ENCODE measurements at places on chromosomes 16 and 17.
A peak's percentile ranks its signal among the peaks of the same experiment; 100 is the strongest.

- no peak for DNase-seq
Measured at GRCh38 chr17:16617481-16618060, 36.1 kb downstream of the ZNF624 start.

GRCh38 chr16:83310816-83311215 lies 497.0 kb upstream of the HSBP1 start:
- DNase-seq, result no peak

- no peak for DNase-seq
Measured at GRCh38 chr17:12348476-12348875, 317.2 kb upstream of the MYOCD start.

- no peak for DNase-seq
Measured at GRCh38 chr17:4485676-4486646, 12.7 kb upstream of the SPNS2 start.

- peak; percentile 46 for DNase-seq
Measured at GRCh38 chr17:80649672-80650330, 105.2 kb downstream of the RPTOR start.

GRCh38 chr16:87846705-87847466 lies 22.4 kb downstream of the SLC7A5 start:
- DNase-seq, result no peak

DNA sequence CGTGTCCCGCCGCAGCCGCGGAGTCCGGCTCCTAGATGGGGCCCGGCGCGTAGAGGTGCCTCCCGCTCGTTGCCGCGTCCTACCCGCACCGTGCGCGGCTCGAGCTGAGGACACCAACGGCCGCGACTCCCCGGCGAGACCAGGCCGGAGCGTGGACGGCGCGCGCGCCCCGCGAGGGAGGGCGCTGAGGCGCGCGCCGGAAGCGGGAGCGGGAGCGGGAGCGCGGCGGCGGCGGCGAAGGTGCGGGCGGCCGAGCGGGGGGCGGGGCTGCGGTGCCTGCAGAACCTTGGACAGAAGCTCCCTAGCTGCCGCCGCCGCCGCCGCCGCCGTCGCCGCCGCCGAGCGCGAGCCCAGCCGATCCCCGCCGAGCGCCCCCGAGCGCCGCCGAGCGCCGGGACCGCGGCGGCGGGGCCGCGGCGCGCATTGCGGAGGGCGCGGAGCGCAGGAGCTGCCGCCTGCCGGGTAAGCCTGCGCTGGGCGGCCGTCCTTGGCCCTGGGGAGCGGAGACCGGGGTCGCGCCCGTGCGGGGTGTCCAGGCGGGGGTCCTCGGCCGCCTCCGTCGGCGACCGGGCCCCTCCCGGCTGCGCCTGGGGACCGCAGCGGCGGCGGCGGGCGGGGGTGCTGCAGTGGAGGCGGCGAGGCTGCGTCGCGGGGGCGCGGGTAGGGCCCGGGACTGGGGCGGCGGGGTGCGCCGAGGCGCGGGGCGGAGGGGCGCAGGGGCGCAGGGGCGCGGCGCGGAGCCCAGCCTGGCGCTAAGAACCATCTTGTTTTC lies at the start of gene CDK5R1:
Gene CDK5R1, plus strand, starts transcription at position 293 of the 772 bp plus-strand sequence. CDS start 628 bp downstream, outside the sequence.
- DNase-seq, result no peak

DNA sequence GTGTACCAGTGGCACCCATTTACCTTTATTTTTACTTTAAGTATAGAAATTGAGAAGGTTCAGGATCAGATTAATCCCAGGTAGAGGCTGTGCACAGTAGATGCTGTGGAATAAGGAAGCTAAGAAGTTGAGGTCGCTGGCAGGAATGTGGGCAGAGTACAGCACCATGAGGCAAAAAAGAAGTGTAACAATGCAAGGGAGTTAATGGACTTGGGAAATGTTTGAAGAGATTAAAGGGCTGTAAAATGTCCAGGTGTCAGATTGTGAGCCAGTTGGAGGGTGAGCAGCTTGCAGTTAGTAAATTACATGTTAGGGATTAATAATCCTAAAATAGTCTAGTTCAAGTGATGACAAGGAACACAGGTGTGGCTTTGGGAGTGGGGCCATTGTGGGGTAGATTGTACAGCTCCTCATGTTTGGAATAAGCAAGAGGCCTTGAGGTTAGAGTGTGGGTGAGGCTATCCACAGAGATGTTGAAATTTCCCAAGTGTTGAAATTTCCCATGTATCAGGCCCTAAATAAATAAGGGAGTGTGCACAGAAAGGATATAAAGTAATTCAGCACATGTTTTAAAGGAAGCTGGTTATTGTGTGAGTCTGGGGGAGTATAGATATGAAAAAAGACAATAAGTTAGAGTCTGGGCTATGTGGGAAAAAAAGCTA lies 21.5 kb downstream of the TAT start:
- no peak for DNase-seq

DNA sequence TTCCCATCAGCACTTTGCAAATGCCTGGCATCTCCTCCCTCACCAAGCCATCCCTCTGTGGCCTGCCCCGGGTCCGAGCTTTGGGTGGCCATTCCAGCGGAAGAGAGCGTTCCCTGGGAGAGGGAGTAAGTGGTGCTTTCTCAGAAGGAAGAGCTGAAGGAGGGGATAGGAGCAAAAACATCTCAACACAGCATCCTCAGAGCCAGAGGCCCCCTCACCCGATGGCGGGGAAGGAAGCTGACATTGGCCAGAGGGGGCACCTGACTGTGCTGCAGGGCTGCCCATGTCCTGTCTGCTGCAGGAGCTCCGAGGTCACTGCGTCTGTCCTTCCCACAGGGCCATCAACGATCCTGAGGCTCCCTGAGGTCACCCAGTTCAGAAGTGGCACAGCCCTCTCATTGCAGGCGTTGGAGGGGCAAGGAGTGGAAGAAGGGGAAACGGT lies 427 bp upstream of the TLCD3B start:
- no peak for DNase-seq

DNA sequence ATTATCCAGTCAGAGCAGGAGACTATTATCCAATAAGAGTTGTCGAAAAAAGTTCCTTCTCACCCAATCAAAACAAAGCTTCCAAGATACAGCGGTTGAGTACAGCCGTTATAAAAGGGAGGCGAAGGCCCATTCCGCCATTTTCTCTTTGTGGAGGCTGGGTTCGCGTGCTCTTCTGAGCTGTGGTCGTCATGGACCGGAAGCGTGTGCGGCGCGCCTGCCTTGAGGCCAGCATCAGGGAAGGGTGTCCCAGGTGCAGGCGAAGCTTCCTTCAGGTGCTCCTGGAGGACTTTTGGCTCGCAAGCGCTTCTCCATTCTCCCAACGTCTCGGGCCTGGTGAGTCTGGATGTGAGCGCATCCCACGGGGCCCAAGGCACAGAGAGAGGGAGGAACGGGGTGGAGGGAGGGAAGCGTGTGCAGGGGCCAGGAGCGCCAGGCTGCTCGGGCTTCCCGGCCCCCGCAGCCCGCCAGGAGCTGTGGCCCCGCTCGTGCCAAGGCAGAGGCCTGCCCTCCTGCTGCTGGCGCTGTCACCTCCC lies 99.2 kb downstream of the GOSR1 start:
- no peak for DNase-seq
